Left renal pelvis (tissue), 4 donors: ENCODE measurements at places on chromosomes 6 and 20. TPM values are rescaled to one million over a fixed set of nuclear protein-coding genes. Genes with fewer than 3 reads are reported as not detected.

DNA sequence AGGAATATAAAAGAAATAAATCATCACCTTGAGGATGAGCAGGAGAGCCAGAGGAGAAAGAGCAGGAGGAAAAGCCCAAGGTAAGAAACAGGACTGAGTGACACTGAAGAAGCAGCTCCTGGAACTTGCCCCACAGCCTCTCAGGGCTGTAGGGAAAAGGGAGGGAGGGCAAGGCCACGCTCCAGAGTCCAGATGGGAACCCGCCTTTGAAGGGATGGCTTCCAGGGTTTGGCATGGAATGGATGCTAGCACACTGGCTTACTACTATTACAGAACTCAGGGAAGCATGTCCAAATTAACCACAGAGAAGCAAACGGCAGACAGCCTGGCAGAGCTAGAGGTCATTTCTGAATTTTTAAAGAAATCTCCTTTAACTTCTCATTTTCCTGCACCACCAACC, 26.8 kb downstream of the RALGAPA2 start:
- DNase-seq = no peak

- no peak for DNase-seq
These were observed 716.5 kb upstream of the MAP3K7 start for GRCh38 chr6:91303326-91303725.

GRCh38 chr6:36245572-36246061, 24.2 kb upstream of the PNPLA1 start:
- DNase-seq = no peak

The SMIM26 gene
- 80.0 TPM for polyA plus RNA-seq

The TFAP2A gene
- 0.85 TPM for polyA plus RNA-seq

The VWA7 gene
- 5.7 TPM for polyA plus RNA-seq

DNA sequence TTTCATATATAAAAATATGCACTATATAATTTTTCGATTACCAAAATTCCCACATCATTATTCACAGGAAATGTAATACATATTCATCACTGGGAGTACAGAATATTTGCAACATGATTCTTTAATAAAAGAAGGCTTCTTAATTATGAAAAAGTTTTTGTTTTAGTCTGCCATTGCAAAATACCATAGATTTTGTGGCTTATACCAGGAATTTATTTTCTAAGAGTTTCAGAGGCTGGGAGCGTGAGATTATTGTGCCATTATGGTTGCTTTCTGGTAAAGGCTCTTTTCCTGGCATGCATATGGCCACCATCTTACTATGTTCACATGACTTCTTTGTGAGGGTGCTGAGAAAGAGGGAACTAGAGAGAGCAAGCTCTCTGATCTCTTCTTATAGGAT, 306.9 kb upstream of the ADGRB3 start:
- DNase-seq = no peak
